ENCODE measurements at places on chromosomes 5 and 9.

GRCh38 chr5:135140446-135141204 lies 106.6 kb upstream of the PITX1 start:
- DNase-seq = no peak

- no peak for DNase-seq
Observed at GRCh38 chr5:133222979-133223378, 171.2 kb downstream of the HSPA4 start.

- no peak for DNase-seq
Observed at GRCh38 chr9:102435427-102435826, 559.7 kb upstream of the CYLC2 start.

GRCh38 chr9:130343445-130343918 lies 77.9 kb downstream of the HMCN2 start:
- no peak for DNase-seq

DNA sequence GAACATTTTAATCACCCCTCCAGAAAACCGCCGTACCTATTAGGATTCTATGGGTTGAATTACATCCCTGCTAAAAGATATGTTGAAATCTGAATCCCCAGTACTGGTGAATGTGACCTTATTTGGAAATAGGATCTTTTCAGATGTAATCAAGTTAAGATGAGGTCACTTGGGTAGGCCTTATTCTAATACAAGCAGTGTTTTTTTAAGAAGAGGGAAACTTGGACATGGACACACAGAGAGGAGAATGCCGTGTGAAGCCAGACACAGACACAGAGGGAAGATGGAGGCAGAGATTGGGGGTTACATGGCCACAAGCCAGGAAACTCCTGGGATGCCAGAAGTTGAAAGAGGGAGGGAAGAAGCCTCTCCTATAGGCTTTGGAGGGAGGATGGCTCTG lies 183.5 kb downstream of the GNA14 start:
- DNase-seq = no peak

- DNase-seq = no peak
Observed at GRCh38 chr5:115985802-115986757, 23.8 kb downstream of the LVRN start.

GRCh38 chr5:84272771-84273516 lies 111.7 kb downstream of the EDIL3 start:
- DNase-seq = no peak

DNA sequence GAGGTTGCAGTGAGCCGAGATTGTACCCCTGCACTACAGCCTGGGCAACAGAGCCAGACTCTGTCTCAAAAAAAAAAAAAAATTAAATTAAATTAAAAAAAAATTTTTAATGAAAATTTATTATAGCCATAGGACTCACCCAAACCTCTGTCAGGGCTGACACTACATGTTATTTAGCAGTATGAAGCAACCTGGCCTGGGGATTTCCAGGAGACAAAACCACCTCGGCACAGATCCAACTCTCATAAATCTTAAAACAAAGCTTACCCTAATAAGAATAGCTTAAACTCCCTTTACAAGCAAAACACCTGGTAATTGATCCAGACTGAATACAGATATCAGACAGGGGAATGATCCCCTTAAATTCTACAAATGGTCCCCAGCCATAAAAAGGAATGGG lies 38.4 kb downstream of the PPP1R2B start:
- DNase-seq = no peak

DNA sequence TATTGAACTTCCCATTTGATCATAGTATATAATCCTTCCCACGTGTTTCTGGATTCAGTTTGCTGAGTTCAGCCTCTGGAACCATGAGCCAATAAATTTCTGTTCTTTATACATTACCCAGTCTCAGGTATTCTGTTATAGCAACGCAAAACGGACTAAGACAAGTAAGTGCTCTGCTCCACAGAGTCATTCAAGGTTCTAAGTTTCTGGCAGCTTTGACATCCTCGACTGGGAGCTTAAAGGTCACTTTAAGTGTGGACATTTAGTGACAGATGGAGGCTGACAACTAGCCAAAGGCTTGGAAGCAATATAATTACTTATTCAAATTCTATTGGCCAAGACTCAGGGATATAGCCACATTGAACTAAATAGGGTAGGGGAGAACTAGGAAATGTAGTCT lies 177.7 kb upstream of the RASEF start:
- no peak for DNase-seq

GRCh38 chr5:5767286-5767928 lies 344.9 kb downstream of the ICE1 start:
- no peak for DNase-seq

Measured in stimulated activated CD4-positive, alpha-beta T cell treated with anti-CD3 and anti-CD28 coated beads, Interleukin-1b, Interleukin-23, amount 100 ng/mL, for 1 hour (primary cell).